ENCODE measurements at places on chromosomes 13 and 19. TPM values are rescaled to one million over a fixed set of nuclear protein-coding genes. Genes with fewer than 3 reads are reported as not detected.

DNA sequence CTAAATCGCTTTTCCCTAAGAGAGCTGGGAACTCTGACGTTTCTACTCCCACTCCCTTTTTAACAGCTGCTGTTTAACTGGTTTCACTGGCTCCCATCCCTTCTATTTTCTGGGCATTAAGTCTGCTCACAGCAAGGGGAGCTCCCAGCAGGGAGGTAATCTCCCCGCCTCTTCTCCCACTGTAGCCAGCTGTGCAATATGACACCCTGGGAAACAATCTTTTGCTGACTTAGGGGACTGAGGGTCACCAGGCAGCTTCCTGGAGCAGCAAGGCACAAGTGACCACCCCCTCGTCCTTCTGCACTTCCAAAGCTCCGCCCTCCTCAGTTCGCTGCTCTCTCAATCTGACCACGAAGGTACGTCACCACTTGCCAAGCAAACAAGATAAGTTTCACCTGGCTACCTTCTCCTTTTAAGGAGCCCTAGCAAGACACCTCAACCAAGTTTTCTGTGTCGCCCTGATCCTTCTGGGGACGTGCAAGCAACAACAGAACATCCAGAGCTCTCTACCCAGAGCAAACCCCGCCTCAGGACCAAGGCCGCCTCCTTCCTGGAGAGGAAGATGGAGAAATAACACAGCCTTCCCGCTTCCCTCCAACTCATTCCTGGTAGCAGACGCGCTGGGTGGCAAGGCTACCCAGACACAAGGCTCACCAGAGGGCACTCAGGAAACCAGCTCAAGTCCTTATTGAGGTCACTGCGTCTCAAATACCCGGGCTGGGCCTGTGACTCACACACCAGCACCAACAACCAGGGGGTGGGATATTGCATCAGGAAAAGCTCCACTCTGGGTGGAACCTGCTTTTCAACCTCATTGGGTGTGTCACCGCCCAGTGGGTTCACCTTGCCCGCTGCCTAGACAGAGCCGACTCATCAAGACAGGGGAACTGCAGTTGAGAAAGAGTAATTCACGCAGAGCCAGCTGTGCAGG, 92.4 kb downstream of the STK24 start:
- DNase-seq = peak; percentile 89

DNA sequence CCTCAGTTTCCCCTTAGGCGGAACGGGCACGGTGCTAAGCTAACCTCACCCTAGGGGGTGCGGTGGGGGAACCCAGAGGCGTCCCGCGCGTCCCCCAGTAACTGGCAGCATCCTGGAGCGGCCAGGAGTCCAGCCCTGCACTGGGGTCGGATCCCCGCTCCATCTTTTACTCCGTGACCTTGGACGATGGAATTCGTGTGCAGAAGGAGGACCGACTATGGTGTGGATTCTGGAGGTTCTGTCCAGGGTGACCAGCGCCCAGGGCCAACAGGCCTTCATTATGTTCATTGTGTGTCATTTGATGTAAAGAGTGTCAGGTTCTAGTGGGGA, 630 bp downstream of the SPPL2B start:
- no peak for DNase-seq

DNA sequence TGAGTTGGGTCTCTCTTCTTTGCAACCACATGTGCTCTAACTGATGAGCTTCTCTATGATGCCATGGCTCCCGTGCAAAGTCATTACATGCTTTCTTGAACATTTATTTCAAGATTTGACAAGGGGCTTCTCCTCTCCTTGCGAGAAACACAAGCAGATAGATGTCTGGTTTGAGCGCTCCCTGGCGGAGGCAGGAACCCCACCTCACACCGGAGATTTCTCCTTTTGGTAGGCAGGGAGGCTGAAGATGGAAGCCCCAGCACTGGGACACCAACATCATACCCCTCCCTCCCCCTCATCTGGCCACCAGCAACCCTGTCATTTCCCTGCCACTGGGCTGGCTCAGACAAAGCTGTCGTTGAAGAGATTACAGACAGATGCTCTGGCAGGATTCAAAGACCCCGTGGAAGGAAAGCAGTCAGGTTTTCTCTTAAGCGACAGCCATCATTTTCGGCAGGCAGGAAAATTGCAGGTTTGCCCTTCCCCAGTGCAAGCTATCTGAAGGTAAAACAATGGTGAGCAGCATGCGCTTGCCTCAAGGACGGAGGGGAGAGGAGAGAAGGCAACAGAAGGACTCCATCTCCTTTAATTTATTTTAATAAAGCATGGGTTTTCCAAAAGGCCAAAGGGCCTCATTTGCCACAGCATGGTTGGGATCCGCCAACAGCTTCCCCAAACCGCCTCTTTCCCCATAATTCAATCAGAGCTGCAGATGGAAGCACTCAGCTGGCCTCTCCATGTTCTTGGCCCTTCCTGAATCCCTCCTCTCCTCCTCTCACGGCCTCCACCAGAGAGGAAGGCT, 344.1 kb upstream of the TSHZ3 start:
- DNase-seq = no peak

DNA sequence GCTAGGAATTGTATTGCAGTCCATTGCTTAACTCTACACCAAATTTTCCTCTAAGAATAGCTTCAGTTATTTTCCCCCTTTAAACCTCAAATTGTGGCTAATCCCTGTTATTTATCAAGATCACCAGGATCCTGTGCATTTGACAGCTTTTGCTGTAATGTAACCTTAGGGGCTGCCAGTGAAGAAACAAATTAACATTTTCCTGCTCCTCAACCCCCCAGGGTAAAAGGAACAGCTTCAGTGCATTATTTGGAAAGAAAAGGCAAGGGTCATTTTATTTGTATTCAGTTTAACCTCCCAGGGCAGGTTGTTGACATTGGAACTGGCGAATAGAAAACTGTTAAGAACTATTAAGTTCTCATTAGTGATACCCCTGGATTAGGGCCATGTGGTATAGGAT, 57.0 kb downstream of the PCDH20 start:
- DNase-seq = no peak

GRCh38 chr19:16293118-16294091, 31.2 kb upstream of the KLF2 start:
- peak; percentile 62 for DNase-seq

- no peak for DNase-seq
Observed at GRCh38 chr13:78265098-78265497, 338.3 kb downstream of the POU4F1 start.

- no peak for DNase-seq
Observed at GRCh38 chr13:101565317-101565716, 112.8 kb downstream of the ITGBL1 start.

DNA sequence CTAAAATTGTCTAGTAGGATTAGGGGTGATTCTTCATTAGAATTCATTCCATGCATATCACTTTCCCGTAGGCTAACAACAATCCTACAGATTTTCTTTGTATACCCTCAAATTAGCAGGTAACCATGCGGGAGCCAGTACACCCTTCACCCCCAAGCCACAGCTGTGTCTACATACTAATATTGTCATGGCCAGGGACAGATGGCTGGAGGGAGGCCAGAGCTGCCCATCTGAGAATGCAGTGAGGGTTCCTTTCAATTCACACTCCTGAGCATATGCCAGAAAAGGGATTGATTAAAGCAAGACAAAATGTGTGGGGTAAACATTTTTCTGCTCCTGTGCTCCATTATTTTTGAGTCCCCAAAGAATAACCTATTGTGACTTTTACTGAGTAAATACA, 68.9 kb downstream of the FREM2 start:
- no peak for DNase-seq

DNA sequence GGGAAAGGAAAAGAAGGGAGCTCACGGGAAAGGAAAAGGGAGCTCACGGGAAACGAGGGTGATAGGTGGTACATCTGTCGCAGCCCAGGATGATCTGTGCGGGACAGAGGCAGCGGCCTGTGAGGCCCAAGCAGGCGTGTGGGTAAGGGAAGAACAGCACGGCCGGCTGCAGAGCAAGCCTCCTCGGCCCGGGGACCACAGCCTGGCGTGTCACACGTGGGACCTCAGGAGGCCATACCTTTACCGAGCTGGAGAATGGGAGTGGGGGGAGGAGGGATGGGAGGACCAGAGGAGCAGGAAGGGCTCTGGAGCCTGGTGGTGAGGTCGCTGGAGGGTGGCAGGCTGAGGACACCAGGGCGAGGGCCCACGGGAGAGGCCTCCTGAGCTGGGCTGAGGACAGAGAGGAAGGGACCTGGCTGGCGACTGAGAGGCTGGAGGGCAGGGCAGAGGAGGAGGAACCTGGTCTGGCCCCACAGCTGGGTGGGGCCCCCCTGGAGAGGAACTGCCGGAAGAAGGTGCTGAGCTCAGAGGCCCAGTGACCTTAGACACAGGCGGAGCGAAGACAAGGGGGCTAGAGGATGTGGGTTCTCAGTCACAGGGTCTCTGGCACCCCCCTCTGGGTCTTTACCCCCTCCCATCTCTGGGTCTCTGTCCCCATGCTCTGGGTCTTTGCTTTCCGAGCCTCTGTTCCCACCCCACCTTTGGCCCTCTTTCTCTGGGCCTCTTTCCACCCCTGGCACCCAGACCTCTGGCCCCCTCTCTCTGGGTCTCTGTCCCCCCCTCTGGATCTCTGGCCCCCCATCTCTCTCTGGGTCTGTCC, 2.9 kb upstream of the FTL start:
- no peak for DNase-seq

The ZNF57 gene
- total RNA-seq = 6.9 TPM

DNA sequence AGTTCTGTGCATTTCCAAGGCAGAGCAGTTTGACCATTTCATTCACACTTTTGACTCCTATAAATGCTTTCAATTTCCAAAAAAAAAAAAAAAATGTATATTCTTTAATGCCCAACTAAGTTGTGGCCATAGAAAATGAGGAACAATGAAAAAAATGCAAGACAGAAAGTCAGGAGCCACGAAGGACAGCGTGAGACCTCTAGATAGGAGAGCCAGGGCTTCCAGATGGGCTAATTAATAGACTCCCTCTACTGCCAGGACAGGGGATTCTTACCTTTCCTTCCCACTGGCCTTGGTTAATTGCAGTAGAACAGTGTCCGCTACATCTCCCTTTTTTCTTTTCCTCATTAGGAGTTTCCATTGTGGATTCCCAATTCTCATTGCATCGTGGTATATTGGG, 8.6 kb downstream of the FPR3 start:
- no peak for DNase-seq

The SLAIN1 gene
- 3.0 TPM for total RNA-seq

The PCDH17 gene
- total RNA-seq = 1.4 TPM

GRCh38 chr19:34104096-34104495, 68.2 kb upstream of the LSM14A start:
- DNase-seq = no peak

The CRB3 gene
- 0.48 TPM for total RNA-seq

DNA sequence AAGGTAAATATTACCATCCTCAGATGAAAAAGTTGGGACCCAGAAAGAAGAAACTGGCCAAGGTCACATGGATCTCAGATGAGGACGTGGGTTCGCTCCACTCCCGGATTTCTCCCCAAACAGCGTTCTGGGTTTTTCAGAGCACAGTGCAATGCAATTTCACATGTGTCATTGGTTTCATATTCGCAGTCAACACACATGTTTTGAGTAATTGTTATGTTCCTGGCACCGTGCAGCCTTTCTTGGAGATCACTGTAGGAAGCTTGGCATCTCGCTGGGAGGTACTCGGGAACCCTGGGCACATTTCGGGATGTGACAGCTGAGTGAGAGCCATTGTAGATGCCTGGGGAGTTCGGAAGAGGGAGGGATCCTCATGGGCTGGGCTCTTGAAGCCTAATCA, 26.2 kb upstream of the CEBPG start:
- DNase-seq = no peak

DNA sequence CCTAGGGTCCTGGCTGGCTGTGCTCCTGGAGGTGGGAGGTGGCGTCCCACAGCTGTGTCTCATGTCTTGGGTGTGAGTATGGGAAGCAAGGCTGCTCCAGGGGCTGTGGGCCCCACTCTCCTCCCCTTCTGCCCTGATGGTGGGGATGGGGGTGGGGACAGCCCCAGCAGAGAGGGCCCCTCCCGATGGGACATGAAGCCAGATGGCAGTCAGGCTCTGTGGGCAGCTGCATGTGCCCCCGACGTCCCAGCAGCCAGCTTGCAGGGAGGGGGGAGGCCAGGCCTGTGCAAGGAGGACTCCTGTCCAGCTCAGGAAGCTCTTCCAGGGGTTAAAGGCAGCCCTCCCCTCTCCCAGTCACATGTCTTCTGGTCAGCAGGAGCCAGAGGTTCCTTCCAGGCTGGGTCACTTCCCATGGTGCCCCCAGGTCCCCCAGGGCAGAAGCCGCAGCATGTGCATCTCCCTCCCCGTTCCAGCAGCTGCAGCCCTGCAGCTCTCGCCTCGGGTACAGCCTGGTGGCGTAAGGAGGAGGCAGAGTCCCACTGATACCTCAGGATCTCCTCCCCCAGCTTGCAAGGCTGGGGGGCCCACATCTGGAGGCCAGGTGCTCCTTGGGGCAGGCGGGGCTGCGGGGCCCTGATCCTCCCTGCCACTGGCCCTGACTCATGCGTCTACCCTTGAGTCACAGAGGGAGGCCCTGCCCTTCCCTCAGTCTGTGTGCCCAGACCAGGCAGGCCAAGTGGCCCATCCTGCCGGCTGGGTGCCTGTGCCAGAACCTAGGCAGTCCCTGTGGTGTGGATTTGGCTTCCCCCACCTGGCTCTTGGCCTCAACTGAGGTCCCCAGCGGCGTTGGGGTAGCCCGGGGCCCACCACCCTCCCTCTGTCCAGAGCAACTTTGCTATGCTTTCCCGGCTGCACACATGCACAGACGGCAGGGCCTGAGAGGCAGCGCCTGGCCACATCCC, 13.0 kb downstream of the YIPF2 start:
- no peak for DNase-seq

GRCh38 chr13:95156208-95156607, 145.0 kb downstream of the ABCC4 start:
- no peak for DNase-seq

The CABP5 gene
- not detected for total RNA-seq

The CYP2A7 gene
- not detected for total RNA-seq

- no peak for DNase-seq
Observed at GRCh38 chr19:49983645-49984229, 22.8 kb upstream of the SIGLEC11 start.

- DNase-seq = no peak
Observed at GRCh38 chr13:99007414-99007986, 29.6 kb upstream of the DOCK9 start.

The ICAM4 gene
- total RNA-seq = not detected

DNA sequence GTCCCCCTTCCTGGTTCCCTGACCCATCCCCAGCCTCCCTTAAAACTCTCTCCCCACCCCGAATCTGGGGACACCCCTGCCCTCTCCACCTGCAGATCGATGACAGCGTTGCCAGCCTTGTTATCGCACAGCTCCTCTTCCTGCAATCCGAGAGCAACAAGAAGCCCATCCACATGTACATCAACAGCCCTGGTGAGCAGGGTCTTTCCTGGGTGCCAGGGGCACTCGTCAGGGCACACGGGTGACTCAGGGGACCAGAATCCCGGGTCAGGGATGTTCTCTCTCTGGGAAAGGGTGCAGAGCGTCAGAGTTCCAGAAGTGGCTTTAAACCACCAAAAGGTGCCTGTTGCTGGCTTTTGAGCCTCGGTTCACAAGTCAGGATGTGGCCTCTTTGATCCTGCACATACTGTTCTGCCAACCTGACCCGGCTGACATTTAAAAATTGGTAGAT, 1.0 kb downstream of the CLPP start:
- no peak for DNase-seq

GRCh38 chr13:99059498-99060075, 81.7 kb upstream of the DOCK9 start:
- no peak for DNase-seq
